Adrenal gland (tissue), 19 donors: ENCODE measurements at places on chromosomes 13 and 19.

- no peak for DNase-seq
Observed at GRCh38 chr13:25987987-25988386, 63.8 kb downstream of the SHISA2 start.

DNA sequence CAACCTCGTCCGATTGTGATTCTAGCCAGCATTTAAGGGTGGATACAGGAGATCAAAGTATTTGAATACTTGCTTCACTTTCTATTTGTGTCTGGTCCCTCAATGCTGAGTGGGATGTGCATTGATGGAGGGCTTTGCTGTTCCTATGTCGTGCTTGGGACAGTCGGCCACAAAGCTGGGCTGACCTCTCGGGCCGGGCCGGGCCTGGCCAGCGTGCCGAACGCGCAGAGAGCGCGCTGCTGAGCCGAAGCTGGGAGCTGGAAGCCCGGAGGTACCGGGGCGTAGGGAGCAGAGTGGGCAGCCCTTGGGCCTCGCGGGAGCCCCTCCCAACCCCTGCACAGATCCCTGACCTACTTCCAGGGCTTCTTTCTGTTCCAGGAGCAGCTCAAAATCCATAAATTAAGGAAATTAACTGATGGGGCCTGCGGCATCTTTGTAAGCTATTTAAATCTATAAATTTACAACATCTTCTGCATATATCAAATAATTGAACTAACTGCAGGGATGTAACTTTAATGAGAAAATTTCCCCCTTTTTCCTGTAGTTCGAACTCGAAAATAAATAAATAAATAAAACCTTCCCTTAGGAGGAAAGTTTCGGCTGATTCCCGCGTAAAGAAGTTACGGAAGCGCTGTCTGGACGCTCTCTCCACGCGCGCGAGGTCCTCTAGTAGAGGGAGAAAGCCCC, 1.8 kb upstream of the KCTD15 start:
- no peak for DNase-seq

- DNase-seq, result peak; percentile 32
Observed at GRCh38 chr19:6065685-6066374, 44.5 kb downstream of the RFX2 start.

DNA sequence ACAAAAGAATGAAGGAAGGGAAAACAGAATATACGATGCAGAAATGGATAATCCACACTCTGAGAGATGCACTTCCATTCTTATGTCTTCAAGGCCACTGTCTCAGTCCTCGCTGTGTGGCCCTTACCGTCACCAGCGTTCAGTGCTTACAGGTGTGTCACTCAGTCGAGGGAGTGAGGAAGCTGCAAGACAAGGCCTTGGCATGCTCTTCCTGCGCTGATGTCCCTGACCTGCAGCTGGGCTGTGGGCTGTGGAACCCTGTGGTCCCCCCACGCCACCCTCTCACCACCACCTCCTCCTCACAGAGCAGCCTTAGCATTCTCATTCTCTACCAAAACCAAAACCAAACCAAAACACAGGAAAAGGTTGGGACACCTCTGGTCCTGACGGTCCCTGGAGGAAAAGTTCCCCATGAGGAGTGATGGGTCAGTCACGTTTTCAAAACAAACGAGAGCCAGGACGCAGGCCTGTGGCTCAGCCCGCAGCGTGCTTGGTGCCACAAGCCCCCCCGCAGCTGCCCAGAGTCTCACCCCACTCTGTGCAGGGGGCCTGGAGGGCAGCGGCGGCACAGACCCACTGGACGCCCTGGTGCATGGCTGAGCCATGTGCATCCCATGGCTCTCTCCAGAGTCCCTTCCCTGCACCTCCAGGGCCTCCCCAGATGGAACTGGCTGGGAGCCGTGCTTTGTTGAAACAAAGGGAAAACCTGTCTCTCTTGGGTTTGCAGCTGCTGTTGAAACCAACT, 48.2 kb upstream of the GPR183 start:
- DNase-seq, result no peak
